ENCODE measurements at places on chromosomes 5 and 9.

GRCh38 chr5:169917500-169917899 lies 62.8 kb downstream of the INSYN2B start:
- DNase-seq = no peak

GRCh38 chr5:33223563-33224284 lies 217.0 kb upstream of the TARS1 start:
- no peak for DNase-seq

DNA sequence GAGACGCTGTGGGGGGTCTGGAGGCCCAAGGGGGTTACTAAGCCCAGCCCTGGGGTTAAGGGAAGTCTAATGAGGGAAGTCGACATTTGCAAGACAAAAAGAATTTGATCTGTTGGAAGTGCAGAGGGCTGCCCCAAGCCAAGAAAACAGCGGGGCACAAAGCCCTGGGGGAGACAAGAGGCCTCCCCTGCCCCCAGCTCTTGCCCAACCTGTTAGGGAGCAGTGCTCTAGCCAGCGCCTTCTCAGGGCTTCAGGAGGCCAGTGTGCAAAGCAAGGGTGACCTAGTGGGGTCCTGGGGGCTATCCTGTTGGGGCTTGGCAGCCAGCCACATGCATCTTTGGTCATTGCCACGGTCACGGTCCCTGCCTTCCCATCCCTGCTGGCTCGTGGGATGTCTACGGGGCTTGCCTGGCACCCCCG lies 25.2 kb downstream of the GFI1B start:
- DNase-seq = no peak

- DNase-seq = peak; percentile 71
These were observed 120.4 kb downstream of the RAPGEF6 start for GRCh38 chr5:131514316-131515283.

- no peak for DNase-seq
These were observed 84.0 kb upstream of the NEURL1B start for GRCh38 chr5:172556971-172557461.

GRCh38 chr9:13791816-13792215 lies 512.3 kb upstream of the MPDZ start:
- DNase-seq = no peak

- peak; percentile 96 for DNase-seq
These were observed 4.8 kb upstream of the F2RL1 start for GRCh38 chr5:76813982-76814562.

DNA sequence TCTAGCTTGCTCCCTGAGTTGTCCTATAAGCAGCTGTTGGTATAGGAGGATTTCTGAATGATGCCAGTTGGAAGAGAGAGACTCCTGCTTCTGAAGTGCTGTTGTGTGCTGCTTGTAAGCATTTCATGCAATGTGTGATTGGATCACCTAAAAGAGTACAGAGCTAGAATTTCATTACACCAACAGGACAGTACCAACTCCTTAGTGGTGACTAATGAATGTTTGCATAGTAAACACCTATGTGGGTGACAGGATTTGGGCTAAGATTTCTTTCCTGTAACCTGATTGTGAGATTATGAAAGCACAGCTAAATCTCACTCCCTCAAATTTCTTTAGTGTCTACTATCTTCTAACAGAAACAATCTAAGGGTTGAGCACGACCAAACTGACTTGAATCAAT lies 67.0 kb downstream of the GCNT1 start:
- no peak for DNase-seq

DNA sequence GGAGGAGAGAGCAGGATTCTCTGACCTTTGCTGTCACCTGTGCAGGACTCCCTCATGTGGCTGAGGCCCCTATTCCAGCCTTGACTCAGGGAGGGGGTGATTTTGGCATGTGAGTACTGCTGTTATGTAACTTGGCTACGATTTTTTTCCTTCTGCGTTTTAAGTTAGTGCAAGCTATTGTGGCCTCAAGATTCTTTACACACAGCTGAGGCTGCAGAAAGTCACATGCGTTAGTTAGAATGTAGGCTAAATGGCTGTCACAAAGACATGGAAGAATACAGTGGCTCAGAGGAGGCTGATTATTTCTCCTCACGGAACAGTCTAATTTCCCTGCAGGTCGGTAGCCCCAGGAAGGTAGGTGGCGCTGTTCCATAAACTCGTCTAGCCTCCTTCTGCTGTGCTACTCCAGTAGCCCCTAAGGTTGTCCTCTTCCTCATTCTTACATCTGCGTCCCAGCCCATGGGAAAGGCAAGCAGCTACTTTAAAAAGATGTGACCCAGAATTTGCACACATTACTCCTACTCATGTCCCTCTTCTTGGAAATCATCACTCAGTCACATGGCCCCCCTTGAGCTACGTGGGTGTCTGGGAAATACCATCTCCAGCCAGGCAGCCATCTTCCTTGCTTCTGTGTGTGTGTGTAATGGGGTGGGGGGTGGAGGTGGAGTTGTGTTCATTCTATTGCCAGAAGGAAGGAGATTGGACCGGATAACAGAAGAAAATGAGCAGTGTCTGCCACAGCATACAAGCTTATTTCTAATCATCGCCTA lies 486.6 kb downstream of the CCDC171 start:
- DNase-seq = peak; percentile 29

DNA sequence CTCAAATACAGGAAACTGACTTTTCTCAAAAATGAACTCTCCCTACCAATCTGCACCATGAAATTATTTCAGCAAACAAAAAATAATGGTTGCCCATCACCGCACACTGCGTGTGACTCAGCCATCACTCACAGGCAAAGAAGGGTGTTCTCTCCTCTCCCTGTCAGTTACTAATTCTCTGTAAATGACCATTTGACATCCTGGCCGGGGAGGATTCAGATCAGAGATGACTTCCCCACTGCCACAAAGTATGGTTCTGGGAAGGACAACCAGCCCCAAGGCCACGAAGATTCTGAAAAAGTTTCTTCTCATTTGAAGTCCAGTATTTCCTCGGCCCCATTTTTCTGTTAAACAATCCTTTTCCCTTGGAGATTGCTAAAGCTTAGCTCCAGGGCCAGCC lies 199.4 kb downstream of the AUH start:
- DNase-seq = peak; percentile 88

DNA sequence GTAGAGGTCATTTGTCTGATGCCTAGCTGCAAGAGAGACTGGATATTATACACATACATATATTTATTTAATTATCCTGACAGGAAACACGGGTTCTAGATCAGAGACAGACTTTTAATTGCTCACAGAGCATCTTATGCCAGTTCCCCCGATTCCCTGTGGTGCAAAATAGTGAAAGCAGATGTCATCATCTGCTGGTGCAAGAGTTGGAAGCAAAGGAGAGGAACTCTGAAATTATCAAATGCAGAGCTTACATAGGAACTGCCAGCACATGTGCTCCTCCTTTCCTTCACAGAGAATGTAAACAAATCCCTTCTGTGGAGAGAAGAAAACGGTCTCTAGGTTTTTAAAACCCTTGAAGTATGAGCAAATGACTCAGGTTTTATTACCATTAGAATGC lies 69.3 kb downstream of the DTWD2 start:
- DNase-seq = no peak

DNA sequence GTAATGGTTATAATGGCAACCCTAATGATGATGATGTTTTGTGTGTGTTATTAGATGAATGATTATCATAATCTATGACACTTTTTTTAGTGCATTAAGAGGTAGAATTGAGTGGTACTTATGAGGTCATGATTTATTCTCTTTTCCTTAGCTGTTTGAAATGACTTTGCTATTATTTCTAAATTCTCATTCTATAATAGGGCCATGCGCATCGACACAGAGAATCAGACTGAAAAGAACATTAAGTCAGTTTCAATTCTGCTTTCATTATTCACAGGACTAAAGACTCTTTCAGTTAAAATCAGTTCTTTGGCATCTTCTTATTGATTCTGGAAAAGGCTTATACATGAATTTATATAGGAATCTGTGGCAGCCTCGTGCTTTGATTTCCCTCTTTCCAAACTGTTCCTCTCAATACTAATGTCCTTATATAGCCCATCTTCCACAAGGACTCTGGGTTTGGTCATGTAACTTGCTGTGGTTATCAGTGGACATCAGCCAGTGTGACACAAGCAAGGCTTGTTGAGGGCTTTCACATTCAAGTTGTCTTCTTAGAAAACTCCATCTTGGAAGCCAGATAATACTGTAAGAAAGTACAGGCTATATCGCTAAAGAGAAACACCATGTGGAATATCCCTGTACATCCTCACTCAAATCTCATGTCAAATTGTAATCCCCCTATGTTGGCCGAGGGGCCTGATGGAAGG lies 140.3 kb upstream of the CHD1 start:
- DNase-seq = no peak

DNA sequence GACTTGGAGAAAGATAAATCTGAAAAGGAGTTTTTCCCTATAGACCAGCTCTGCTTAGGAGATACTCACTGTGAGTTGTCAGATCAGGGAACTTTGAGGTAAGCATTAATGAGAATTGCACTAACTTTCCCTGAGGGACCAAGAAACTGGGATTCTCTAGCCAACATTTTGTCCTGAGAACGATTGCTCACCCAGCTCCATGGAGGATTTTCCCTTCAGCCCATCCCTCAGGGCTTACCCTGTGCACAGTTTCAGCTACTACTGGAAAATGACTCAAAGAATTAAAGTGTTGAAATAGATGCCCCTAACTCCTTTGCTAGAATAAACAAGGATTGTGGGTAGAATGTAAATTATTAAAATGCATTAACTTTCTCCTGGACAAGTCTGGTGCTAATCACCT lies 237.2 kb upstream of the IL12B start:
- DNase-seq = no peak

DNA sequence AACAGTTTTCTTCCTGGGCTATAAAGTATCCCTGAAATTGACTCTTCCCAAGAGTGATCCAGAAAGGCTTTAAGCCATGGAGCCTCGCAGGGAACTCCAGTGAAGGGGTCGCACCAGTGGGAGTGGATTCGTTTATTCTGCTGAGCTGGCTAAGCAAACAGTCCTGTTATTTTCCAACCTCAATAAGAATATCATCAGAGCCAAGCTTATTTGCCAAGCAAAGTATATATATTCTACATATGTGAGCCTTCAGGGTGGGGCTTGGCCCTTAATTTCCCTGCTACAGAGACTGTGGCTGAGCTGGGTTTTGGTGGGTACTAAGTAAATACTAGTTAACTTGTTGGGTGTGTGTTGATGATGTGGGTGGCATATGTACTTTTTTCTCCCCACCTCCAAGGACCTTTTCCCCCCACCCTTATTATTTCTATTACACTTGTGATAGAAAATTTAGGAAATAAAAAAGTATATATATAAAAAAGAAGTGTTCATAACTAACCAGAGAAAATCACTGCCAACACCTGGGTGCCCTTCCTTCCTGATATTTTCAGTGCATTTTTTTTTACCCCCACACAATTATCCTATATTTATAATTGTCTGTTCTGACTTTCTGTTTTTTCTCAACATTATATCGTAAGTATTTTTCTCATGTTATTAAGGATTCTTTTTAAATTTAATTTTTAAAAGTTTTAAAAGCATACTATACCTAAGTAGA lies 5.3 kb downstream of the GSN start:
- DNase-seq = no peak

- no peak for DNase-seq
These were observed 245.7 kb downstream of the BNC2 start for GRCh38 chr9:16624744-16625117.

GRCh38 chr5:36041537-36041845 lies 25.2 kb downstream of the UGT3A2 start:
- DNase-seq = no peak

GRCh38 chr5:151097820-151098767 lies 17.3 kb upstream of the TNIP1 start:
- DNase-seq = no peak

DNA sequence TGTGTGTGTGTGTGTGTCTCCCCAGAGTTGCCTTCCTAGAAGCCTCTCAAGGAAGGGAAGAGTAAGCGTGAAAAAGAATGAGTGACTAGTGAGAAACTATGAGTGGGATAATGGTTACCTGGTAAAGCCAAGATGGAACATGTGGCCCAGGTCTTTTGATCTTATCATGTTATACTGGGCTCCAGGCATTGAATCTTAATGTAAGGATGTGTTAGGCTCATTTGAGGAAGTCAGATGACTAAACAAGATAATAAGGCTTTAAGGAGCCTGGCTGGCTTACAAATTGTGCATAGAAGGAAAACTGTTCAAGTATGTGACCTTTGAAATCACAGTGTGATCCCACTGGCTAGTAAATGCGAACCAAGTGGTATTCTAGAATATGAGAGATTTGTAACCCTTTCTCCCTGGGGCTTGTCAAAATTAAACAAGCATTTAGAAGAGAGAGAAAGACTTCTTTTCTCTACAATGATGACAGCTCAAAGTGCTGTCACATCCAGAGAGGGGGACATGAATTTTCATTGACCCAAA lies 29.9 kb upstream of the HMHB1 start:
- DNase-seq = no peak

- no peak for DNase-seq
These were observed 12.9 kb upstream of the OLFM1 start for GRCh38 chr9:135074354-135075233.

DNA sequence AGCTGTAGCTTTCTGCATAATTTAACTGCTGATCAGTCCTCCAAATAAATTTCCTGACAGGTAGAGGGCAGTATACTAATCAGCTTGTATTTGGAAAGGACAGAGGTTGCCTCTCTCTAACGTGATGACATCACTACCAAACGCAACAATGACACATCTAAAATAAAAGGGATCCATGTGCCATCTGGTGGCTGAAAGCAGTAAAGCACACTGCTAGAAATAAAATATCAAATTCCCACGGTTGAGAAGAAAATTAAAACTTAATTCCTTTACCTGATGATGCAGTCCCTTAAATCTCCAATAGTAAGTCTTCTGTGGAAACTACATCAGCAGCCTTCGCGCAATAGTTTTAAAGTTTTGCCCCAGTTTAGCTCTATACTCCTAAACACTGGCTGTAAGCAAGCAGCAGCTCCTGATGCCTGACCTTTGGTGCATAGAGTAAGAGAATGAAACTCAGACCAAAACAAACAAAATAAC lies 54.5 kb downstream of the DIAPH1 start:
- DNase-seq = peak; percentile 94

GRCh38 chr5:157900644-157901043 lies 41.7 kb upstream of the CLINT1 start:
- no peak for DNase-seq

DNA sequence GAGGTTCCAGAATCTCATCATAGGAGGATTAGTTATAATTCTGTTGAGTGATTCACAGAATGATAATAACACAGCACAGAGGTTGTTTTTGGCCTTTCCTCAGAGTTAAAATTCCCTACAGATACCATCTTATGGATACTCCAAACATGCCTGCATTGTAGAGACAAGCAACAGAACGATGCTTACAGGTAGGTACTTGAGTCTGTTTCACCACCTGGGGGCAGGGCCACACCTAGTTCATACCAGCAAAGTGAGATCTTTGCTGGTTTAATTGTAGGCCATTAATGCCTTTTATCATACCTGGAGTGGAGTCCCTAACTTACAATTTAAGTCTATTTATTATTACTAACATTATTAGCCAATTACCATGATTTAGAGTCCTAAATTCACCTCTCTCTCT lies 416.5 kb upstream of the TLE4 start:
- no peak for DNase-seq

GRCh38 chr9:36191290-36191645 lies 547 bp downstream of the CLTA start:
- DNase-seq = no peak

DNA sequence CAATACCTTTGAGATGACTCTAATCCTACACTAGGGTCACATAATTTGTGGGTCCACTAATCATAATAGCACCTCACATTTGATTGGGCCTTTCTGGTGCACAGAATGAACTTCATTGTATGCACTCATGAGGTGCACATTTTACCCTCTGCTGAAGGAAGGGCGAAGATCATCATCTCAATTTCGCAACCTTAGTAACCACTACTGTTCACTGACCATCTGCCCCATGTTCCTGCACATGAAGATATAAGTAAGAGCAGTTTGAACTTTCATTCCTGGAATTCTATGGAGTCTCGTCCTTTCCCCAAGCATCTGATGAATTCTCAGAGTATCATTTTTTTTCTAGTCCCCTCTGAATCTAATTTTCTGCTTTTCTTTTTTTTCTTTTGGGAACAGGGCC lies 21.2 kb downstream of the GAS1 start:
- no peak for DNase-seq

All from HT1080 (cell line).